ENCODE measurements at places on chromosomes 2 and 18.

DNA sequence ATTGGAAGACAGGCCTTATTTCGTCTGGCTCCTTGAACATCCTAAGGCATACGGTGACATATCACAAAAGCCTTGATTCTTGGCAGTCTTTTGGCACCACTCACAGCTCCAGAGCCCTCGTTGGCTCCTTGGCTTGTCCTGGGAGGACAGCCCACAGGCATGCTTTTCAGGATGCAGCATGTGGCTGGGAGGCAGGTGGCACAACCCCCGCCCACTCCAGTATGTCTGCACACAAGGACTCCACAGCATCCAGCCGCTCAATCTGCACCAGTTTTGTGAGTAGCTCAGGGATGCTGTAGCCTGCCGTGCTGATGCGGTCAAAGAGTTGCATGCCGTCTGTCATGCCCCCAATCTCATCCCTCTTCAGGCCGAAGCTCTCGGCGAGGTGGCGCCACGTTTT lies 92.3 kb downstream of the EDAR start:
- no peak for DNase-seq

GRCh38 chr2:66495788-66496640 lies 61.1 kb downstream of the MEIS1 start:
- no peak for DNase-seq

DNA sequence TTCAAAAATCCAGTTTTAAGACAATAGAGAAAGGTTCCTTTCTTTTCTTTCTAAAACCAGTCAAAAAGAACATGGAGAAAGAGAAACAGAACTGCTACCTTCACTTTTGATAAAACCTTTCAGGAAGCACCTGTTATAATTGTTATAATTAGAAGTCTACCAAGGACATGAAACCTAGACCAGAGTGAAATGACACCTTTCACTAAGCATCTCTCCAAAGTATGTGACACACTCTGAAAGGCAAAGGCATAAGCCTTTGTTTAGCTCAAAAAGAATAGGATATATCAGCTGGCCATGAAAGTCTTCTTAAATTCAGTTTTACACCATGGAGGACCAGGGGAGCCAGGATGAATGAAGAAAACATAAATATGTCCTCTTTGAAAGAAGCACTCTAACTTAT lies 18.8 kb upstream of the RBM45 start:
- DNase-seq = no peak

DNA sequence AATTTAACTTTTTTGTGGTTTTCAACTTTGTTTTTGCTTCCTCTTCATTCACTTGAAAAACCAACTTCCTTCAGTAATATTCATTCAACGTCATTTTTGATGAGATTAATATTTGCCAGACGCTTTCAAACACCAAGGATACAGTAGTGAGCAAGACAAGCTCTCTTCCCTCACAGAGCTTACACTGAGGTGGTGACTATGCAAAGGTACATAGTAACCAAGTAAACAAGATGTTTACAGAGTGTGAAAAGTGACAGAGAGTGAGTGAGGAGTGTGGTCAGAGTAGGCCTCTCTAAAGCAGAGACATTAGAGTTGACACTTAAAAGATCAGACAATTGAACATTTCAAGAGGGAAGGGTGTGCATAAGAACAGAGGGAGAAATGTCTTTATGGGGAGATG lies 155.5 kb downstream of the TMEM247 start:
- DNase-seq = no peak

- no peak for DNase-seq
These were observed 6.9 kb upstream of the GPR155 start for GRCh38 chr2:174493549-174494331.

- DNase-seq = no peak
These were observed 114.6 kb downstream of the TLK1 start for GRCh38 chr2:171046048-171046560.

- DNase-seq = peak; percentile 89
These were observed 1.3 kb upstream of the SMAD2 start for GRCh38 chr18:47931718-47932103.

DNA sequence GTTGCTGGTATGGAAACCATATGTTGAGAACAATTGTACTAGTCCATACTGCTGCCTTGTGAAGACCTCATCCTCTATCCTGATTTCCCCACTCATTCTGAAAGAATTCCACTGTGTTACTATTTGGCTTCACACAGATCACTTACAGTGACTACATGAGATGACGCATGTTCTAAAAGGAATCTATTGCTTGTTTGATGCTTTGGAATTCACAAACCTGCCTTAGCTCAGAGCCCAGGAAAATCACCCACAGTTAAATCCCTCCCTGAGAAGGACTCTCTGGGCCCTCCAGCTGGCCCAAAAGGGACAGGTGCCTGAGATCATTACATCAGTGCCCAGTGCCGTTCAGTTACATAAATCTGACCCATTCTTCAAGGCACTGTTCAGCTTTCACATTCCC lies 45.3 kb downstream of the KLHL29 start:
- DNase-seq = no peak

- no peak for DNase-seq
These were observed 850.3 kb downstream of the DSC3 start for GRCh38 chr18:30192216-30192615.

DNA sequence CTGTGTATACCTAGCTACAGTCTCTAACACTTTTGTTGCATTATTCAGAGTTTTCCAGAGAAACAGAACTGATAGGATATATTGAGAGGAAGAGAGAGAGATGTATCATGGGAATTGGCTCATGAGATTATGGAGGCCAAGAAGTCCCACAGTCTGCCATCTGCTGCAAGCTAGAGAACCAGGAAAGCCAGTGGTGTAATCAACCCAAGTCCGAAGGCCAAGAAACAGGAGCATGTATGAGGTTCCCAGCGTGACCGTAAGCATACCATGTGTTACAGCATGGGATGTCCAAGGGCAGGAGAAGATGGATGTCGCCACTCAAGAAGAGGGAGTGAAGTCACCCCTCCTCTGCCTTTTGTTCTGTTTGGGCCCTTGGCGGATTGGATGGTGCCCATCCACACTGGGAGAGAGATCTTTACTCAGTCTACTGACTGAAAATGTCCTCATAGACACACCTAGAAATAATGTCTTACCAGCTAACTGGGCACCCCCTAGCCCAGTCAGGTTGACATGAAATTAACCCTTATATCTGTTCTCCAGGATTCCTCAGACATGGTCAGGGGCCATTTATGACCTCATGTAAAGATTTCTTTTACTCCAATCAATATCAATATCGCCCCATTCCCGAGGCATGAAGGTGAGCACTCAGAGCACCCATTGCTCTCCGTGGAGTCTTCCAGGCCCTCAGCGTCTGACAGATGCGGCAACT lies 179.6 kb downstream of the CTIF start:
- DNase-seq = no peak

- peak; percentile 42 for DNase-seq
These were observed 8.5 kb upstream of the SPATA3 start for GRCh38 chr2:230987137-230988020.

- no peak for DNase-seq
These were observed 649.0 kb upstream of the RAB6C start for GRCh38 chr2:129330504-129330903.

GRCh38 chr18:28125051-28125450 lies 51.9 kb downstream of the CDH2 start:
- no peak for DNase-seq

DNA sequence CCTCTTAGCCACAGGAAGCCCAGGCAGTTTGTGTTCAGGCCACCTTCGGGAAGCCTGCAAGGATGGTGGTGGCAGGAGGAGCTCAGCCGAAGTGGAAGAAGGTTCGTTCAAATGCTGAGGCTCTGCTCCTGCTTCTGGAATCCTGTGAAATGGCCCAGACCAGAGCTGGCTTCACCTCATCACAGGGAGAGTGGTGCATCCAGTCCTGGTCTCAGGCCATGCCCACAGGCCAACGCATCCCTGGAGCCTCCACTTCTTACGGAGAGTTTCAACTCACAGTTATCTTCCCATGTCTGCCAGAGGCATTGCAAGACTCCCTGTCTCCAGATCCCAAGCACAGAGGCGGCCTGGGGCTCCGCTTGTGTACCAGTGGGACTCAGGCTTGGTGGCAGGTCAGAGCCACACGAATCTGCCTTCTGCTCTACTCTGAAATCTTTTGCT lies 82.3 kb downstream of the NDUFA10 start:
- DNase-seq = no peak

- DNase-seq = no peak
These were observed 171.2 kb downstream of the TCF4 start for GRCh38 chr18:55416791-55417190.

GRCh38 chr2:203819434-203820133 lies 48.0 kb upstream of the CTLA4 start:
- no peak for DNase-seq

DNA sequence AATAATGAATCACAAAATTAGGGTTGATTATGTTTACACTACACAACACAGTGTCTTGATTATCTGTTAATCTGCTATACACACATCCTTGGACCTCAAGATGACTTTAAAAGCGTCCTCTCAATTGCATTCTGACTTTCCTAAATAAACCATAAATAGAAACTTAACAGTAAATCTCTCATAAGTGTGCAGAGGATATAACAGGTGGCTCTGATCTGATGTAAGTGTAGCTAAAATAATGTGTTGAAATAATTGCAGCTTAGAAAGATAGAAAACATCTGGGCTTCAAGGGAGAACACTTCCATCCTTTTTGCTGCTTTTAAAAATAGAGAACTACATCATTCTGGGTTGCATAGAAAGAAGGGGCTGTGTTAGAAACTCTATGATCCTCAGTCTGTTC lies 78.4 kb upstream of the EFEMP1 start:
- no peak for DNase-seq

GRCh38 chr18:79403723-79404566 lies 8.2 kb downstream of the NFATC1 start:
- DNase-seq = no peak

DNA sequence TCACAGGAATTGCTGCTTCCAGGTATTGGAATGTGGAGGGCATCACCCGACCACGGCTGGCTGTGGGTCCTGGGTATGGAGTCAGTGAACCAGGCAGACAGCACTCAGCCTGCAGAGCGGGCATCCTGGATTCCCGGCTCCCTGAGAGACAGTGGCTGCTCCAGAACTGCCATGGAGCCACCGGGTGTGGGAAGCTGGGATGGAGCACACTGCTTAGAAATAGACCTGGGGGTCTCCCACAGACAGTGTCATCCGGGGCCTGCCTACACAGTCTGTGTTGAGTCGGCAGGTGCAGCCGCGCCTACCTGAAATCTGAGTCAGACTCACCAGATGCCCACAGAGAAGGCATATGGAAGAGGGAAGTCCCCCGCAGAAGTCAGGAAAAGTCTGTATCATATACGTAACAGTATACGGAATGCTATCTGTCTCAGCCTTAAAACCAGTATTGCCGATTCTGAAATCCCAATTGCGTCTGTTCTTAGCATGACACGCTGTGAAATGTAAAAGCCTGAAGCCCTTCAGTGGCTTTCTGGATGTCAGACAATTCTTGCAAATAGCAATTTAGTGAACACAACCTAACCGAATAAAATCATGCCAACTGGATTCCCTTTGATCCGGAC lies 509.7 kb upstream of the MYT1L start:
- no peak for DNase-seq

DNA sequence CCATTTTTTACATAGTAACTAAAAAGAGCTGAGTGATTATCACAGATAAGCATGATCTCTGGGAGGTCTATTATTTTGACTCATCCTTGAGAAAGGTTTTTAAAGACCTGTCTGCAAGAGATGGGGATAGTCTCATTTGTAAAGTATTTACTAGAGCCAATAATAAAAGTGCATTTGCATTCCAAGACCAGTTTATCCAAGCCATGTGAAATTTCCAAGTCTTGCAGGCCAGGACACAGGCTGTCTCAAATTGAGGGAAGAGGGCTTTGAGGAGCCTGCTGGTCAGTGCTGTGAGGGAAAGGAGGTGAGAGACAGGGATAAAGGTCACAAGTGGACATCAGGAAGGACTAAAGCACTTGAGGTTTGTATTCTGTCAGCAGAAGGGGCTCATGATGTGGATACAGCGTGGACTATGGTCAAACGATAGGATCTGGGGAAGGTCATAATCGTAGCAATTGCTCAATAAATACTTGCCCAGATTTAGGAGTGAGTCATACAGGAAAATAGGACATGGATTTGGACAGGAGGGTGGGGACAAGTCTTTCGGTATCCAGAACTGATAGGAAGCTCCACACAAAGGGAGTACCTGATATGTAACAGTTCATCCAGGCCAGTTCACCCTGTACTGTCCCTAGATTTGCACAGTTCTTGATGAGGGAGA lies 6.6 kb upstream of the CDH2 start:
- no peak for DNase-seq

DNA sequence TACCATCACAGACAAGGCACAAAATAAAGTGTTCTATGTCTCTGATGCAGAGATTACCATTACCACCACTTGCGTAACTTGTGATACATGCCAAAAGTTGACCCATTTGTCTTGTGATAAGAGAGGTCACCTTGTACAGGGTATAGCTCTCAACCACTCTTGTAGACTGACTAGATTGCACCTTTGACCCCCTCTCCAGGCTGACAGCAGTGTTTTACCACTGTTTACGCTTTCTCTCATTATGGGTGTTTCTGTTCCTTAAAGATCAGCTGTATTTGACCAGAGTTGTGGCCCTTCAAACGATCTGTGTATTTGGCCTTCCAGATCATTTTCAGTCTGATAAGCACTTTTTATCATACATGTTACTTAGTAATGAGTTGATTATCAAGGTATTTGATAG lies 215.7 kb upstream of the HNMT start:
- no peak for DNase-seq

GRCh38 chr2:78734221-78734620 lies 291.3 kb upstream of the REG3G start:
- DNase-seq = no peak

GRCh38 chr18:59140302-59140885 lies 710 bp downstream of the SEC11C start:
- peak; percentile 65 for DNase-seq

- peak; percentile 40 for DNase-seq
These were observed 277.7 kb upstream of the SALL3 start for GRCh38 chr18:78701771-78702396.
